T-helper 2 cell (primary cell): ENCODE measurements at places on chromosomes 4 and X.

GRCh38 chr4:178941975-178942374 lies 1499.7 kb upstream of the AGA start:
- no peak for DNase-seq

DNA sequence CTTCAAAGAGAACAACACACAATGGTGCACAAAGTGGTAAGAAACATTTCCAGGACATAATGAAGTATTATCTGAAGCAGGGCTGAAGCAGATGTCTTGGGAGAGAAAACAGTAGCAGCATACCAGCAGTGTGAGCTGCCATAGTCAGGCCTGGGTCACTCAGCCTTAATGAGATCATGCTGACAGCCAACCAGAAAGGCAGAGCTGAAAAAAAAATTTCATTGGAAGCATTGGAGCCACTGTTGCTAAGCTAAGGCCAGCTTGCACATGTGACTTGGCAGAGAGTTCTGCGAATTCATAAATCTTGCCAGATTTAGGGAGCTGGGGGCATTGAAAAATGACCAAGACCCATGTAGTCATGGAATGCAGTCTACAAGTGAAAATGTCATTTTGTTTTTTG lies 444.0 kb upstream of the PITX2 start:
- DNase-seq = no peak

DNA sequence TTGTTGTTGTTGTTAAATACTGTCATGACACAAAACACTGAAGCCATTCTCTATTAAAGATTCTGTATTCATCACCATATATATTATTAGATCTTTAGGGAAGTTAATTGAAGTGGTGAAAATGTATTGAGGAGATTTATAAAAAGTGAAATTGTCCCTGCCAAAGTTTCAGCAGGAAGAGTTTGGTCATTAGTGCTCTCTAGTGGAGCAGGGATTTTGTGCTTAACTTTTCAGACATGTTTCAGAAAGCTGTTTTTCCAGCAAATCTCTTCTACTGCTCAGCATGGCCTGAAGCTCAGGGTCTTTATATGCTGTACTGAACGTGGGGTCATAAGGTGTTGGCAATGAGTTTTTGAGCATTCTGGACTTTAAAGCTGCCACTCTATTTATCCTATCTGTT lies 36.7 kb upstream of the CXXC4 start:
- no peak for DNase-seq

DNA sequence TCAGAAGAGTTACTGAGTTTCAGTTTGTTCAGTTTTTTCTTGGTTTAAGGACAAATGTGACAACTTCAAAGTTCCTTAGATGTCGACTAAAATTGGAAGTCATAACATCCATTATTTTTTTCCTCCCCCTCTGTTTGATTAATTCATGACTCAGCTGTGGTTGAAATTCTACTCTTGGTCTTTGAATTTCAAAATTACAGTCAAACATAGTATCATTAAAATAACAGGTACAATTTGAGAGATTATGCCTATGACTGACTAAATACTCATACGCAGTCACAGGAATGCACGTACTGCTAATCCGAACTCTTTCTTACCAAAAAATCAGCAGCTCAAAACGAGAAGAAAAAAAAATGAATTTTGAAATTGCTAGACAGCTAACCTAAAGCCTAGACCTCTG lies 1434.8 kb downstream of the RAPGEF2 start:
- DNase-seq = no peak

- no peak for DNase-seq
These were observed 38.4 kb downstream of the TMEM271 start for GRCh38 chr4:537436-538264.

DNA sequence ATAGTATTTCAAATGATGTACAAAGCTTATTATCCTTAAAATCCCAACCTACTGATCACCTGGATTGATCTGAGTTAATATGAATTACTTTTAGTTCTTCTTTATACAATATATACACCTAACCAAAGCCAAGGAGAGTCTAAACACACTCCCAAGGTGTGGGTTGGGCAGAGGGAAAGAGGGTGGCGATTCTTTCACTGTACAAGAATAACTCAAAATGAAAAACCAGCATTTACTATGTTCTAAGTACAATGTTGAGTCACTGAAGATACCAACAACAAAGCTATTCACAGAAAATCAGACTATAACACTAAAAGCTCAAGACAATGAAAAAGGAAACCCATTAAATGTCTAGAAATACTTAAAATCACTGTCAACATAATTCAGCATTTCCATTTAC lies 46.6 kb downstream of the ANKRD17 start:
- DNase-seq = no peak

GRCh38 chrX:29911673-29912072 lies 303.7 kb upstream of the MAGEB2 start:
- no peak for DNase-seq

DNA sequence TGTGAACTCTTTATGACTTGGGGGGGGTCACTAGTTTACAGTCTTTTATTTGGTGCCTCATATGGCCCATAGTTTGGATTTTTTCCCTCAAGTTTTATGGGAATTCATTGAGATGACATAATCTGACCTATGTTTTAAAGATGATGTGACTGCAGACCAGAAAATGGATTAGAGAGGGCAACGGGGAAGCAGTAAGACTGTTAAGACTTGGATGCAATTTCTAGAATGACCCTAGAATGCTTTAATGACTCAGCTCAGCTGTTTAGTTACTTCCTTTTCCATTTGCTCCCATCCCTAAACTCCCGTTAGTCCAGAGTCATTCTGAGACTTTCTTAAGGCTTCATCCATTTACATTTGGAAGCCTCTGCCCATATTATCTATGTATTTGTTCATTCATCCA lies 59.9 kb upstream of the PDGFRA start:
- no peak for DNase-seq

GRCh38 chr4:3729188-3729881 lies 36.9 kb upstream of the ADRA2C start:
- no peak for DNase-seq

DNA sequence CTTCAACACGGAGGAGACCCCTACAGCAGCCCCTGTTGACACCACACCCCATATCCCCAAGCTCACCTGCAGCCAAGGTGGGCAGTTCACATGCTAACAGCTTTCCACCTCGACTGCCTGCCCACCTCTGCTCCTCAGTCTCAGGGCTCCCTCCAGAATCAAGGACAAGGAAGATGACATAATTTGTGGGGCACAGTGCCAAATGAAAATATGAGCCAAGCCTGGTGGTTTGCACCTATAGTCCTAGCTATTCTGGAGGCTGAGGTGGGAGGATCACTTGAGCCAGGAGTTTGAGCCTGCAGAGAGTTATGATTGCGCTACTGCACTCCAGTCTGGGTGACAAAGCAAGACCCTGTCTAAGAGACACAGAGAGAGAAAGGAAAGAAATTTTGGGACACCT lies 516.3 kb downstream of the BCOR start:
- no peak for DNase-seq

DNA sequence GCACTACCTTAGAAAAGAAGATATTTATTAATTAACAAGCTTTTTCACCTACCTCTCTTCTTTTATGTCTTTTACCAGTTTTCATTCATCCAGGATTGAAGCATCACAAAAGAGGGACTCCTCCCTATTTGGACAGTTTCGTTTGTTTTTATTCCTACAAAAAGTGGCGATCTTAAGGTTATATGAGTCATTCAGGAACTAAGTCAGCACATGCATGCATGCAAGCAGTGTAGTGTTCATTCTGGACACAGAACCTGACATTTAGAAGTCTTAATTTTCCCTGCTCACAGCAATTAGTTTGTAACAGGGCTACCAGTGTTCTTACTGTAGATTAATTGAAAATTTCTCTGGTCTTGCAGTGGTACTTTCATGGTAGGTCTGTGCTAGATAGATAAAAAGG lies 47.9 kb upstream of the QRFPR start:
- no peak for DNase-seq

DNA sequence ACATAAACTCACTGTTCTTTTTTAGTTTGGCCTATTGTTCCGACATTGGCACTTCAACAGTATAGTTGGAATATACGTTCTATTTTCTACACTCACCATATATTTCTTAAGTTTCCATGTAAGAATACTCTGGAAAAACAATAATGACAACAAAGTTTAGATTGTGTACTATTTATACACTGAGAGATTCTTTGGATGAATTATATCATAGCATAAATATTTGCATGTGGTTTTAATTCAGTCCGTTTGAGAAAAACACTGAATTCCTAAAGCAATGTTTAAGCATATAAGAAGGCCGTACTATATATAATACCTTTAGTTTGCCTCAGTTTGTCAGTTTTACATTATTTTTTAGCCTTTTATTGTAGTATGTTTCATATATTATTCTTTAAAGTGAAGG lies 82.4 kb downstream of the RAP1GDS1 start:
- no peak for DNase-seq

- no peak for DNase-seq
These were observed 51.9 kb downstream of the TET2 start for GRCh38 chr4:105198541-105198940.

- no peak for DNase-seq
These were observed 76.6 kb downstream of the CHIC2 start for GRCh38 chr4:53987761-53988171.

DNA sequence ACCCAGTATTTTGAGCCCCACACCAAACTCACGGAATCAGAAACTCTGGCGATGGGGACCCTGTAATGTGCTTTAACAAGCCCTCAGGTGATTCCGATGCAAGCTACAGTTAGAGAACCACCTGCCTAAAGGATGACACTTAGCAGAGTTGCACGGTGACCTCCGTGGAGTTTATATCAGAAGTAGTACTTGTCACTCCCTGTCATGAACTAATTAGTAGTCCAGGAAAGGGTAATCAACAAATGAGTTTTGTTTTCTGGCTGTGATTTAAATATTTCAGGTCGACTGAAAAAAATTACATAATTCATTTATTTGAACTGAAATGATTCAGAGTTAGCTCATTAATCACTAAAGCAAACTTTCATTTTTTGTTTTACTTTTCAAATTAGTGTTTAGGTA lies 56.4 kb downstream of the TMA16 start:
- no peak for DNase-seq

DNA sequence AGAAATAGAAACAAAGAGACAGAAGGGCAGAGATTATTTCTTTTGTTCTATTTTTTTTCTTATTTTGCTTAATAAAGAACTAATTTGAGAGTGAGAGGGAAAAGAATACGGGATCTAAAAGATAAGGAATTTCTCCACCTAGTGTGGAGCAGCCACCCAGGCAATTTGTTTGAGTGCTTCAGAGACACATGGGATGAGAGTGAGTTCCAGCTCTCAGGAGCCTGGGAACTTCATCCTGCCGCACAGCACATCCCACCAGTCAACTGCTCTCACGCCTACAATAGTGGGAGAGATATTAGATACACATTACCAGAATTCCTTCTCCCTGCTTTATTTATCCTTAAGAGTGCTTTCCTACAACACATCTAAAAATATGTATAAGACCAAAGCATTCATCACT lies 946.4 kb downstream of the PDHA2 start:
- no peak for DNase-seq

- DNase-seq = no peak
These were observed 46.9 kb downstream of the JADE3 start for GRCh38 chrX:46959101-46959500.

DNA sequence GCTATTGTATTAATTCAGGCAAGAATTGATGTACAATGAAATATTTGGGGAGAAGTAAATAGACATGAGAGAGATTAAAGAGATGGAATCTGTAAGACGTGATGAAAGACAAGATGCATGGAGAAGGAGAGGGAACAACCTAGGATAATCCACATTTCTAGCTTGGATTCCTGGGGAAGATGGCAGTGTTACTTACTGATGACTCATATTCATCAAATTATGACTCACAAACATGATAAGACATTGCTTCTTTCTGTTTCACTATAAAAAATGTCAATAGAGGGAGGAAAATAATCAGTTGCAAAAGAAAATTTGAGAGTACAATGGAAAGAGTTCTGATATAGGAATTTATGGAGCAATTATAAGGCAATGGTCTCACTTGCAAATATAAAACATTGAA lies 104.1 kb upstream of the BMP3 start:
- no peak for DNase-seq

- DNase-seq = peak; percentile 80
These were observed 8.3 kb upstream of the DAPP1 start for GRCh38 chr4:99808260-99808857.

GRCh38 chr4:57344296-57344695 lies 234.1 kb upstream of the IGFBP7 start:
- DNase-seq = no peak

GRCh38 chrX:45842207-45842925 lies 641.7 kb upstream of the DIPK2B start:
- DNase-seq = peak; percentile 39

DNA sequence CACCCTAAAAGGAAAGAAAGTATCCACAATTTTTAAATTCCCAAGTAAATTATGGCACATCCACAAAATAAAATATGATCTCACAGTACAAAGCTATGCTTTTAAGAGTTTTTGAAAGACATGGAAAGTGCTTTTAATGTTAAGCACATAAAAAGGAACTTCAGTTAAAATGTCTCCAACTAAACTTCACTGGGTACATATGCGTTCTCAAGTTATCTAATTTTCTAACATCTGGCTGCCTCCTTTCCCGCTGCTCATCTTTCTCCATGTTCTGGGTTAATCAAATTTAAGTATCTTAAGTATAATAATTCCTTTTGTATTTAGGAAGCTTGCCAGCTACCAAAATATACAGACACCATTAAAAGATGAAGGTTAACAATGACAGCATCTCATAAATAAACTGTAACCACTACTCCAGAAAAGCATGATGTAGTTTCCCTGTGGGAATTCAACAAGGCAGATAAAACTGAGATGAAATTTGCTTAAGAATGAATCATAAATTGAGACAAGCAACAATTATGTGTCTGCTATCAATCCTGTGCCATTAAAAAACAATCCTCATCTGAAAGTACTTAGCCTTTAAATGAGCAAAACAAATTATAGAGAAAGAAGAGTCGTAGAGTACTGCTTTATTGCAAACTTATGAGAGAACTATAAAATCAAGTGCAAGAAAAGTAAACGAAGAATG lies 25.1 kb downstream of the PRSS12 start:
- DNase-seq = no peak

DNA sequence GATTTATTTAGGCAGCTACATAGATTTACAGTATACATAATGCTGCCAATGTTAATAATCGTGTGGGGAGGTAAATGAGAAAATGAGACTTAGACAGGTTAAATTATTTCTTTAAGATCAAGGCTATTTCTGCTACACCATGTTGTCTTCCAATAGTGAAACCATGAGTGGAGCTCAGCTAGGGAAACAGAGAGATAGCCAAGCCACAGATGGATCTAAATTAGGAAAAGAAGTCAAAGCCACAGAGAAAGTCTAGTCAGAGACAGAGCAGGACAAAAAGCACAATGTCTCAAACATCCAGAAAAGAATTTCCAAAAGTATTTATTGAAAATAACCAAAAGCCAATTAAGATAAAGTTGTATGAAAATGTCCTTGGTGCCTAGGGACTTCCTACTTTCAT lies 867.2 kb upstream of the GRID2 start:
- no peak for DNase-seq

DNA sequence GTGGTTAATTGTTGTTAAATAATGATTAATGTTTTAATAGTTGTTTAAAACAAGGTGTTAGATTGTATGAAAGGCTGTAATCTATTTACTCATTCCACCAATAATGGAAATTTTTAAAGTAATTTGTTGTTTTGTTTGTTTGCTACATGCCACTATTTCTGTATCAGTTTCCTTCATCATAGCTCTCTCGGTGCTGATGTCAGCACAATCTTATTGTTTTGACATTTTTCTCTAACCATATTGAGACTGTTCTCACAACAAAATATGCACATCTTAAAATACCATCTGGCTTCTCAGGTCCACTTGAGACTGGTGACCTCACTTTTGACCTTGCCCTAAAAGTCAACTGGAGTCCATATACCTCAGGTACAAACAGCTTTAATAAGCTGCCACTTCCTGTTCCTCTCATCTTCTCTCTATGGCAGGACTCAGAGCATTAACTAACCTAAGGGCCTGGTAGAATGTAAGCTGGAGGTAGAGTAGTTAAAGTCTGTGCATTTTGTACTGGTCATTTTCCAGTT lies 1.0 kb upstream of the GUCY1B1 start:
- no peak for DNase-seq
